Kasumi-1 (cell line): ENCODE measurements at places on chromosomes 12 and 14.

DNA sequence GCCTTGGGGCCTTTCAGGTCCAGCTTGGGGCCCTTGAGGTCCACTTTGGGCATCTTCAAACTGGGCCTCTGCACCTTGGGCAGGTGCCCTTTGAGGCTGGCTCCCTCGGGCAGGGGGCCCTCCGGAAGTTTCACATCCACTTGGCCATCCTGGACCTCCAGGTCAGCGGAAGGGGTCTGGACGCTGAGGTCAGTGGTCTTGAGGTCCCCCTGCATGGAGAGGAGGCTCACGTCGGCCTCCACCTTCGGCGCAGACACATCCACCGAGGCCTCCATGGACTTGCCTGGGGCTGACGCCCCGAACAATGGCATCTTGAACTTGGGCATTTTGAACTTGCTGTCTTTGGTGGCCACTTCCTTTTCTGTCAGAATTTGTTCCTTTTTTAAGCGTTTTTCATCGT lies 25.1 kb downstream of the AHNAK2 start:
- DNase-seq = no peak

DNA sequence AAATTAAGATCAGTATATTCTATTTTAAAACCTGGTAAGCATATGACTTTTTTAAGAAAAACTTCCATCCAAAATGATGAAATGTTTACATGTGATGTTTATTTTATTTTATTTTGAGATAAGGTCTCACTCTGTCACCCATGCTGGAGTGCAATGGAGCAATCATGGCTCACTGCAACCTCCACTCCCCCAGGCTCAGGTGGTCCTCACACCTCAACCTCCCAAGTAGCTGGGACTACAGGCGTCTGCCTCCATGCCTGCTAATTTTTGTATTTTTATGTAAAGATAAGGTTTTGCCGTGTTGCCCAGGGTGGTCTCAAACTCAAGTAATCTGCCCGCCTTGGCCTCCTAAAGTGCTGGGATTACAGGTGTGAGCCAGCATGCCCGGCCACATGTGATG lies 141.8 kb downstream of the ZFP36L1 start:
- DNase-seq = no peak

GRCh38 chr14:99800781-99801180 lies 7.6 kb downstream of the EML1 start:
- DNase-seq = no peak

DNA sequence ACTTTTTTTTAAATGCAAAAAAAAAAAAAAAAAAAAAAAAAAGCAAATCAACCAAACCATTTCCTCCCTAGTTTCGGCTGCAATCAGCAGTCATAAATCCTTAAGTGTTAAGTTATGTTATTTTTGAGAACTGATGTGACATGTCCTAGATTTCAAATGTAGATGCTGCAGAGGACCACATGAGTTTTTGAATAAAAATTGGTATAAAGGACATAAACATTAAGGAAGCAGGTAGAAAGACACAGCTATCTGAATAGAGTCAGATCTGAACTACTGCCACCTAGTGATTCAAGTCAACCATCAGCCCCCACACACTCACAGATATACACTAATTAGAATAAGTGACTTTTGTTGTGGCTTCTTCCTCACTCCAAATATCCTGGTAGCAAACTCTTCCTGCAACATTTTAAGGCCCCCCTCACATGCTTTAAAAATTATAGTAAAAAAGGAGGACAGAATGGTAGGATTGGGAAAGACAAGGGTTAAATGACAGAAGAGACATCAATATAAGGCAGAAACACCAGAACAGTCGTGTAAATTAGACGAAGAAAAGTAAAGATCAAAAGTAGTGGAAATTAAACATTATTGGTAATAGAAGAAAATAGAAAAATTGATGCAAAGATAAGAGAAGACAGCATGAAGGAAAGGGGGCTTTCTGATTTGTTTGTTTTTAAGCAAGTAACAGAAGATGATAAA lies 394.5 kb upstream of the ATP2B1 start:
- DNase-seq = peak; percentile 76

DNA sequence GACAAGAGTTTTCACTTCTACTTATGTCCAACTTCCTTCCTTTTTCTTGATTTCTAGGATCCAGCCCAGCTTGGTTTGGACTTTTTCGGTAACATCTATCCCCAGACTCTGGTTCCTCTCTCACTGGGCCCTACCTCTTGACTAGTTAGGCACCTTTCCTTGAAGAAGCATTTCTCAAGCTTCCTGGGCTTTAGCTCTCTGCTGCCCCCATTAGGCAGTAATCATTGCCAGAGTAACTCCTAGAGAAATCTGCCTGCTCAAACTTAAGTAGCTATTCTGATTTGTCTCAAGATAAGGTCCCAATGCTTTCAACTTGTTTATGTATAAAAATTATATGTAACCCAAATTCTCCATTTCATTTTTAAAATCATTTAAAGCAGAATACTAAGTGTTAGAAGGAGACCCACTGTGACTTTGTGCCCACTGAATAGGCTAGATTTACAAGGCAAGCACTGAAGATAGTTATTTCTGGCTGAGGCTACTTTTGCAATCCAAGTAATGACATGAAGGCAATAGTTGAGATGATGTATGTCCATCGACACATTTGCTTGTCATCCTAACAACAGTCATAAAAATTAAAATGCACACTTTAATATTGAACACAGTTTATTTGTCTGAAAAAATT lies 275.0 kb upstream of the G2E3 start:
- peak; percentile 49 for DNase-seq

- no peak for DNase-seq
Measured at GRCh38 chr12:126290456-126290855, 1225.2 kb downstream of the AACS start.

- no peak for DNase-seq
Measured at GRCh38 chr14:104080376-104081260, 4.9 kb upstream of the ASPG start.

DNA sequence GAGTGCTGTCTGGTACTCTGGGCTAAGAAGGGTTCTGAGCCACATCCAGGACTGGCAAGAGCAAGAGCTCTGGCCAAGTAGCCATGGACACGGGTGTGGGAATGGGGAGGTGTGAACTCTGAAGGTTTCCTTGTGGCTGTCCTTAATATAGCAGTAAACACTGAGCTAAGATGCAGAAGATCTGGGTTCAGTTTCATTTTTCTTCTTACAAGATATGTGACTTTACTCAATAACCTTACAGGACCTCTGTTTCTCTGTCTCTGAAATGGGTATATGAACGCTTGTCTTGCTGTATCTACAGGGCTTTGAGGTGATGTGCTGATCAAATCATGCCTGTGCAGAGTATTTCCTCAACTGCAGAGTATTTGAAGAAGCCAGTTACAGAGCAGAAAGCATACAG lies 521.2 kb downstream of the VRK1 start:
- DNase-seq = no peak

DNA sequence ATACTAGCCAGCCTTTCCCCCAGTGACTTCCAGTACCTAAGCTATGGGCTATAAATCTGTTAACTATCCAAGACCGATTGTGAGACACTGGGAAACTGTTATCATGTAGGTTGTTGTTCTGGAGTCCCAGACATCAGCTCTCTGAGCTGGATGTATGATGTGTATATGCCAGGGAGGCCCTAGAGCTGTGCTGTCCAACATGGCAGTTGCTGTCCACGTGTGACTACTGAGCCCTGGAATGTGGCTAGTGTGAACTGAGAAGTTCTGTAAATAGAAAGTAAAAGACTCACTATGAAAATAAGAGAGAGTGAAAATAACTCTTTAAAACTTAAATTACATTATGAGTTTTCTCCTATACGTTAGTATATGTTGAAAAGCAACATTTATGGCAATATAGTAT lies 755.8 kb upstream of the FBXO33 start:
- DNase-seq = no peak

GRCh38 chr14:66254038-66254437 lies 232.1 kb upstream of the CCDC196 start:
- DNase-seq = no peak

DNA sequence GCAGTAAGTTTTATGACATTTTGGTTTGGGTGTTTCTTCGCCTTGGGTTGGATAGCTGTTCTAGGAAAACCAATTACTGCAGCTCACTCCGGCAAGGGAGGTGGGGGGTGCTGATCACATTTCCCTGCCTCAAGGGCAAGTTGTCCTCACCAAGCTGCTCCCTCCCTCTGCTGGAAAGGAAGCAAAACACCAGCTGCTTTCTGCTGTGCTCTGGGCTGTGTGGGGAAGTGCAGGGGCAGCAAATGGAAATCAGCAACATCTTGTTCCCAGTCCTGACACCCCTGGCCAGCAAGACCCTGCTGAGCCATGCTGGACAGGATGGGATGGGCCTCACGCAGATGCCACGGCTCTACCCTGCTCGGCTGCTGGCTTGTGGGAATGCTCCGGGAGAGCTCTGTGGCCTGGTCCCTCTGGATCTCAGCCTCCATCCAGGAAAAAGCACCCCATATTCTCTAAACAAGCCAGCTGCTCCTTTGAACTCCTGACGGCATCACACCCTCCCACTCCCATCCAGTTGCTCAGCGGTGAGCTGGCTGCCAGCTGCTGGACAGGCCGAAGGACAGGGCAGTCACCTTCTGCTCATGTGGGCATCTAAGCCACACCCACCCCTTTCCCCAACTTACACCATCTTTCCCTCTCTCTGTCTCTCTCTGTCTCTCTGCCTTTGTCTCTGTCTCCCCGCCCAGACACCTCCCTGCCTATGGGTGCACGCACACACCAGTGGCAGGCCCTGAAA lies 52.4 kb upstream of the EIF5 start:
- DNase-seq = peak; percentile 13

- DNase-seq = peak; percentile 50
Measured at GRCh38 chr14:91872517-91873470, 5.5 kb upstream of the TC2N start.

GRCh38 chr12:14454098-14454907 lies 88.8 kb downstream of the ATF7IP start:
- DNase-seq = peak; percentile 67

DNA sequence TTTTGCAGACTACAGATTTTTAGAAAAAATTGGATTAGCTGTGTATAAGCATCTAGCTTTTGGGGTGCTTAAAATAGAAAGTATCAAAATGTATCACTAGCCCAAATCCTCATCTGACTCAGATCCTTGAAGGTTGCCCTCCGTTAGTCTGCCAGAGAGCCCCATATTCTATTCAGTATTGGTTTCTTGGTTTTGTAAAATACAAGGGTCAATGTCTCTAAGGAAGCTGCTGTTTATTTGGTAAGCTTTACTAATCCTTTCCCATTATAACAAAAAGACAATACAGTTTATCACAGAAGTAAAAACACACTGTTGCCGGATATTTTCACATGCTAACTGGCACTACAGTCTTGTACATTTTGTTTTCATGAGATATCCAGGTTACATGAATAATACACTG lies 92.8 kb upstream of the PTHLH start:
- no peak for DNase-seq

GRCh38 chr12:14970473-14970872 lies 2.4 kb upstream of the PDE6H start:
- no peak for DNase-seq

DNA sequence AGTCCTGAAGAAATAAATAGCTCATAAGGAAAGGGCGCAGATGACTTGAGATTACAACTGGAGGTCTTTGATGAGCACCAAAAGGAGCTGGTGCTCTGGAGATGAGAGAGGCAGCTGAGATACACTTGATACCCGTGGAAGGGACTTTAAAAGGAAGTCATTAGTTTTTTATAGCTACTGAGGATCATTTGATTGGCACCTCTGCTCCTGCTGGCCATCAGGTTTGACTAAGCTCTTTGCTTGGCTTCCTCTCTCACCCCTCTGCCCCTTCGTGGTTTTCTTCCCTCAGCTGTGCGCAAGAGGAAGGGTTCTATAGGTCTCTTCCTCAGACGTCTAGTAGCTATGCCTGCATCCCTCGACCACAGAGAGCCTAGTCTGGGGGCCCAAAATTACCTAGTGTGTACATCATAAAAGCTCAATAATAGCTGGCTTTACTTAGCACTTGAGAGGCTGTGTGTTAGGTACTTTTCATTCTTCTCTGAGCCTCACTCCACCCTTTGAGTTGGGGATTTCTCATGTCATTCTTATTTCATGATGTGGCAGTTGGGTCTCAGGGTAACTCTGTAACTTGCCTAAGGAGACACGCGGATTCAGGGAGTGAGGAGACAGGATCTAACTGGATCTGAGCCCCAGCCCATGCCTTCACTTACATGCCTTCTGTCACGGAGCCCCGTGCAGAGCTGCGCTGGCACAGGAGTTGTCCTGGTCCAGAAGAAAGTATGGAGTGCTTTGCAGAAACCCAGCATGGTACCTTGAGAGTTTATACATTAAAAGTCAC lies 68.4 kb upstream of the ASPG start:
- DNase-seq = no peak

DNA sequence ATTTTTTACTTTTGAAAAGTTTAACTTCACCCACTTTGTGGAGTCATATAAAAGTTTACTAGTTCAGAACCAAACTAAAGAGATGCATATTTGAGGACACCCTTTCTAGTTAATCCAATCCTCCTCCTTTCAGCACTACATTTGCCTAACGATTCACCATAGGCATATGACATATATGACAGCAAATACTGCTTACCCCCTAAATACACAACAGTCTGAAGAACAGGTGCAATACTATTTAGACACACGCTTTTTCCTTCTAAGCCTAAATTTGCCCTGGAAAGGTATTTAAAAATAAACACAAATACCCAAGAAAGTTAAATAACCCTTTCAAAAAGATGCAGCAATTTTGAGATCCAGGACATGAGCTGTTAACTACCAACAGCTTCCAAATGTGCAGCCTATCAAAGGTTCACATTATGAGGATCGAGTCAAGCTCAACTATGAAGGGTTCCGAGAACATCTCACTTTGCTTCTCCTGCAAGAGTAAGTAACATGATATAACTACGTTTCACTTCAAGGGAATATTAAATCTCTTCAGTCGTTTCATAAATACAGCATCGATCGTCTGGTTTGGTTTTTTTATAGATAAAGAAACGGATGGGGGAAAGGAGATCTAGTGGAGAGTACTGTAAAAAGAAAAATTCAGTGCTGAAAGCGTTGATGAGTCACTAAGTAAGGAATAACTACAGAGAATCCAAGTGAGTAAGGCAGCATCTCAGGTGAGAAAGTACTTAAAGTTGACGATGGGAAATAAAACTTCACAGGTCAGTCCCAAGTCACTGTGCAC lies 677 bp upstream of the AP4S1 start:
- DNase-seq = peak; percentile 17

- peak; percentile 5 for DNase-seq
Measured at GRCh38 chr14:70856851-70857495, 47.7 kb upstream of the MAP3K9 start.

- no peak for DNase-seq
Measured at GRCh38 chr14:69999261-69999674, 120.1 kb downstream of the SMOC1 start.

GRCh38 chr14:22982477-22983245 lies at the start of gene AJUBA:
TSS of gene AJUBA (minus strand) at chr14:22982551. CDS start at chr14:22982266, 285 bp downstream.
- peak; percentile 88 for DNase-seq

DNA sequence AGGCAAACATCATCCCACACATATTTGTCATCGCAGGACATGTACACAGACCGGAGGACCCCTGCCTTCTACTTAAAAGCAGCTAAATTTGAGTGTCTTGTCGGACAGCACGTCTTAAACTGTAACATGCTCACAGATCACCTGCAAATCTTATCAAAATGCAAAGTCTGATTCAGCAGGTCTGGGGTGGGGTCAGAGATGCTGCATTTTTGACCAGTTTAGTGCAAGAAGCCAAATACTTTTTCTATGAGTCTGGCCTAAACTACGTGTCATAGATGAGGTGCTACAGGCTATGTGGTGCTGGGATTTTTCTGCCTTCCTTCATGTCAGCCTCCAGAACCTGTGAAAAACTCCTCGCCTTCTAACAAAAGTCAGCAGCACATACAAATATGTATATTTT lies 178.8 kb upstream of the LHX5 start:
- no peak for DNase-seq
